ENCODE measurements at places on chromosomes 12 and 14.

- DNase-seq: no peak
Observed at GRCh38 chr14:59565087-59565486, 11.5 kb downstream of the CCDC175 start.

DNA sequence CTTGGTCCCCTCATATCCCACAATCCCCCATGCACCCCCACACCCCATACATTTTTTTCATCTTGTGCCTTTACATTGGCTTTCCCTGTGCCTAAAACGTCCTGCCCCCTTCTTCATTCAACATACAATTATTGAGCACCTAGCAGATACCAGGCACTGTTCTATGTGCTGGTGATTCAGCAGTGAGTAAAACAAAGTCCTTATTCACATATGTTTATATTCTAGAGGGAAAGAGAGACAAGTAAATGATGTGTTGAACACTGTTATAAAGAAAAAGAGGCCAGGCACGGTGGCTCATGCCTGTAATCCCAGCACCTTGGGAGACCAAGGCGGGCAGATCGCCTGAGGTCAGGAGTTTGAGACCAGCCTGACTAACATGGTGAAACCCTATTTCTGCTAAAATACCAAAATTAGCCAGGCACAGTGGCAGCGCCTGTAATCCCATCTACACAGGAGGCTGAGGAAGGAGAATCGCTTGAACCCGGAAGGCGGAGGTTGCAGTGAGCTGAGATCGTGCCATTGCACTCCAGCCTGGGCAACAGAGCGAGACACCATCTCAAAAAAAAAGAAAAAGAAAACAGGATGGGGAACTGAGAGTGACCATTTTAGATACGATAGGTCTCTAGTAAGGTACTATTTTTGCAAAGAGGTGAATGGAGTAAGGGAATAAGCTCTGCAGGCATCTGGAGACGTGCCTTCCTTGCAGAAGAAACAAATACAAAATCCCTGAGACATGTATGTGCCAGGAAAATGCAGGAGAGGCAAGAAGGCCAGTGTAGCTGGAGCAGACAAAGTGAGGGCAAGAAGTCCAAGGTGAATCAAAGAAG is 12.2 kb downstream of the SLC7A7 start:
- no peak for DNase-seq

DNA sequence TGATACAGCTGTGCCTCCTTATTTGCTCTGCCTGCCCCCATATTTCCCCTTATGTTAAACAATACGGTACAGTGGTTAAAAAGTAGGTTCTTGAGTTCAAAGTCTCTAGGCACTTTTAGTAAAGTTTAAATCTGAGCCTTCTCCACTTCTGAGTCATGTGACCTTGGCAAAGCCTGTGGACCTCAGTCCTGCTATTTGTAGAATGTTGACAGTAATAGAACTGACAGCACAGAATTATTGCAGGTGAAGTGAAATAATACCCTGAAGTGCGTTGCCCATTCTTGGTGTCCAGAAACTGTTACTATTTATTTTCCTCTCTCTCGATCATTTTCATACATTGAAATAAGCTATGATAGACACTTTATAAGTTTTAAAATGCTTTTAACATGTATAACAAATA is 499.7 kb downstream of the EGLN3 start:
- no peak for DNase-seq

DNA sequence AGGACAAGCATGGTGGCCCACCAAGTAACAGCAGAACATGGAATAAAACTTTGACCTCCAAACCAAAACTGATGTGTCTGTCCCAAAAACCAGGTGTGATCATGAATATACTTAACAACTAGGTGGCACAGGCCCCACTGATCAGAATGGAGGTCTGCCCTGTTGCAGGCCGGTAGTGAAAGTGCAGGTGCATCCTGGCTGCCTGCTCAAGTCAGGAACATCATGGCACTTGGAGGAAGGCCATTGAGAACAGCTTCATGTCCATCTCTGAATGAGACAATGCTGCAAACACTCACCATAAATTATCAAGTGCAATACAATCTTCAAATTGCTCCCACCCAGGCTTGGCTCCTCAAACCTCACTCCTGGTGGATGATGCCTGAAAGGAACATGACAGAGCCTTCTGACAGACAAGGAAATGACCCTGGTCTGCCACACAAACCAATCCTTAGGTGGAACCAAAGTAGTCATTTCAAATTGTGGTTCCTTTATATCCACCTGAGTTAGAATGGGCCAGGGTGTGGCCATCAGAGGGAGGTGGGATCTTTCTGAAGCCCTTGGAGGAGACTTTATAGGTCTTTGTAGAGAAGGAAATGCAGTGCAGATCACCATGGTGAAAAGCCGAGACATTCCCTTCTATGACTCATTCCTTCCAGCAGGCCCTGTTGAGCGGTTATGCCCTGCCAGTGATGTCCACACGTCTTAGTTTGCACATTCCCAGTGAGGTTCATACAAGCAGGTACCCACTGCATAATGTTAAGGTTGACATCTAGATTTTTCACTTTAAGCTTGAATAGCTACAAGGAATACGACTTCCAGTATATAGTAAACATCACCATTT is 36.0 kb downstream of the EGLN3 start:
- DNase-seq: peak; percentile 78

- DNase-seq: no peak
Observed at GRCh38 chr12:132488127-132489077, 1.5 kb upstream of the FBRSL1 start.

DNA sequence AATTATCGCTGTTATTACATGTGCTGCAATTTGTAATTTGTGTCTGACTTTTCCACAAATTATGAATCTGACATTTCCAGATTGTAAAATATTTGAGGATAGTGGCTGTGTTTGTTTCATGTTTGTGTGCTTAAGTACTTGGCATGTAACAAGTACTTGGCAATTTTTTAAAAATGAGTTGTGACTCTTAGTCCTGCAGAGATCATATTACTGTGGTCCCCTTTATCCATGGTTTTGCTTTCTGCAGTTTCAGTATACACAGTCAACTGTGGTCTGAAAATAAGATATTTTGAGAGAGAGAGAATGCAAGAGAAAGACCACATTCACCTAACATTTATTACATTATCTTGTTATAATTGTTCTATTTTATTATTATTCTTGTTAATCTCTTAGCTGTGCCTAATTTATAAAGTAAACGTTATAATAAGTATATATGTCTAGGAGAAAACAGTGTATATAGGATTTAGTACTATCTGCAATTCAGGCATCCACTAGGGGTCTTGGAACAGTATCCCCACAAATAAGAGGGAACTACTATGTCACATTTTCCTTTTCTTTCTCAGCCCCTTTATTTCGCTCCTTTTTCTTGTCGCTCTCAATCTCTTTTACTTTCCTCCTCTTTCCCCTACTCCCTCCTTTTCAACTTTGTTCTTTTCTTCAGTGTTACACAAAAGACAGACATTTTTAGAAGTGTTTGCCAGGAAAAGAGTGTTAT is 176.1 kb downstream of the FUT8 start:
- no peak for DNase-seq
